Stimulated activated CD8-positive, alpha-beta memory T cell treated with anti-CD3 and anti-CD28 coated beads, Interleukin-12 subunit alpha, Interleukin-12 subunit beta, amount 100 ng/mL, for 1 hour (primary cell): ENCODE measurements at places on chromosomes 16 and 17.

DNA sequence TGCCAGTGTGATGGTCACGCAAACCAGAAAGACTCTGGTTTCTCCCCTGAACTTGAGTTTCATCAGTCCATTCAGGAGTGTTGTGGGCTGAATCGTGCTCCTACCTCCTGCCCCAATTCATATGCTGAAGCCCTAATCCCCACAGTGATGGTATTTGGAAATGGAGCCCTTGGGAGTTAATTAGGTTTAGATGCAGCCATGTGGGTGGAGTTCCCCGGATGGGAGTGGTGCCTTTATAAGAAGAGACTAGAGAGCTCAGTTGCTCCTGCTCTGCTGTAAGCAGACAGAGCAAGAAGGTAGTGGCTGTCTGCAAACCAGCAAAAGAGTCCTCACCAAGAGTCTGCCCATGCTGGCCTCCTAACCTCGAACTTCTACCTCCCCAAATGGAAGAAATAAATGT, 160.3 kb upstream of the DYNLRB2 start:
- DNase-seq, result no peak

GRCh38 chr16:66409156-66409555, 17.9 kb upstream of the BEAN1 start:
- DNase-seq, result no peak

DNA sequence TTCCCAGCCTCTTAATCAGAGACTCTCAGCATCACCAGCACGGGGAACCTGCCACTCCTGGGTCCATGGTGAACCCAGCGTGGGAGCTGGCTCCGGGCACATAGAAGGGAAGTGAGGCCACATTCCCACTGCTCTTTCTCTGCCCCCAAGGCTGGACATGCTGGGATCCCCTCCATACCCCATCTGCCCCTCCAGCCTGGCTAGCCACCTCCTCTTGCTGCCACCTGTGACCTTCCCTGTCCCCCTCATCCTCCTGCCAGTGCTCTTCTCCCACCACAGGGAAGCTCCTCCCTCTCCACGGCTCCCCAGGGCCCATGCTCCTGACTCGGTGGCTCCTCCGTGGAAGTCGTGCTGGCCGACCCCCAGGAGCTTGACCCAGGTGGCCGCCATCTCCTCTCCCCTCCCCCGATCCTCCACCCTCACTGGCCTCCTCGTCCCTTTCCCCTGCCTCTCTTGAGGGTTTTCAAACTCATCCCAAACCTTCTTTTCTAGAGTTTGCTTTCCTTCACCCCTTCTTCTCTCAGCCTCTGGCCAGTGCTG, 139.1 kb upstream of the CHMP6 start:
- no peak for DNase-seq

DNA sequence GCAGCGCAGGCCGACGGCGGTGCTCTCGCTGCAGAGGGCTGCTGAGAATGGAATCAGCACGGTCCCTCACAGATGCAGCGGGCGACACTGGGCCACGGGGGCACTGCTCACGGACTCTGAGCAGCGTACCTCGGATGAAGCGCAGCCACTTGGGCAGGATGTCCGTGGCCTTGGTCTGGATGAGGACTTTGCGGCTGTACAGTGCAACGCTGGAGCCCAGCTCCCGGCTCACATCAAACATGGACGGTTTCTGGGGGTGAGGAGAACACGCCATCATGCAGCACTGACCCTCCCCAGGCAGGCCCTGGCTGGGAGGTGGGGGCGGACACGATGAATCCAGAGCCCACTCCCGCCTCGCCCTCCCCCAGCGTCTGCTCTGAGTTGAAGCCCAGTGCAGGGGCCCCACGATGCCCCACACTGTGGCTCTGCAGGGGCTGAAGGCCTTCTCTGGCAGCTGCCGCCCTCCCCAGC, 18.1 kb downstream of the DNASE1 start:
- DNase-seq, result no peak

DNA sequence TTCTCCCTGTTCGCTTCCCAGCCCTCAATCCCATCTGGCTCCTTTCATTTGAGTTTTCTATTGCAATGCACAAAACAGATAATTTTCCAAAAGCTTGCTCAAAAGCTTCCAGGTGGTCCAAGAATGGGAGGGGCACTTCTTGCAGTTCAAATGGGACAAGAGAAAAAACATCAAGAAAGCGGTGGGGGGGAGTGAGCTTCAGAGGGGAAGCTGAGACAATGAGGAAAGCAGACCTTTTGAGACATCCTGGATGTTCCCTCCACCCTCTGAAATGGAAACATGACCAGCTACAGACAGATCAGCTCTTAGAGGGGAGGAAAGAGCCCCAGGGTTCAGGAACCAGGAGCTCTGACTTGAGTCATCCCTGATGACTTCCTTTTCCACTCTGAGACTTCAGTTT, 368.2 kb downstream of the SLC39A11 start:
- DNase-seq, result no peak

DNA sequence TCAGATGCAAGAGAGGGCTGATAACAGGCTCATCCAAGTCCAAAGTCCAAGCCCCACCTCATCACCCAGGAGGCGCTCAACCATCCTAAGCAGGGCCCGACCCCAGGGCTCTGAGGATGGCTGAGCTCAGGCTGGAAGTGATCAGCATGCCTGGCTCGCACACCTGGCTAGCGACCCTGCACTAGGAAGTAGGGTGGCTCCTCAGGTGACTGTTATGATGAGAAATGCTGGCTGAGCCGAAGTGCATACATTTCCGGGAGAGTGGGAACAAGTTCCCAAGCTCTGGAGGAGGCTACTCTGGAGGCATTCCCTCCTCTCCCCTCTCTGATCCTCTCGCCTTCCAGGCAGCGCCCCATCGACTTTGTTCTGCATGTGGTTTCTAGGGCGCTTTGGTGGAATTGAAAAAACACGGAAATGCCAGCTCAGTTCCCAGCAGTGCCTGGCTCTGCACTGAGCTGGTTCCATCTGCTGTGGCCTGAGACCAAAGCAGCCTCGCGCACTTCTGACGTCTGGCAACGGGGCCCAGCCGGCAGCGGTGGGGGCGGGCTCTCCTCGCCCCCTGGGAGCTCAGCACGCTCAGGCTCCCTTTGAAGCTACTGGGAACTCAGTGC, 130.3 kb downstream of the IRF8 start:
- no peak for DNase-seq

DNA sequence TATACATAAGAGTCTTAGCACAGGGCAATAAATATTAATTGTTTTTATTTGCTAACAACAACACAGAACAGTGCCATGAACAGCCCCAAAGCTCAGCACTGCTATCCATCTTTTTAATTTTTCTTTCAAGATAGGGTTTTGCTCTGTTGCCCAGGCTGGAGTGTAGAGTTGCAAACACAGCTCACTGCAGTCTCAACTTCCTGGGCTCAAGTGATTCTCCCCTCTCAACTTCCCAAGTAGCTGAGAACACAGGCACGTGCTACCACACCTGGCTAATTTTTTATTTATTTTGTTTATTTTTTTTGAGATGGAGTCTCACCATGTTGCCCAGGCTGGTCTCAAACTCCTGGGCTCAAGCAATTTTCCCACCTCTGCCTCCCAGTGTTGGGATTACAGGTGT, 47.6 kb upstream of the AKAP1 start:
- DNase-seq, result no peak

- no peak for DNase-seq
Observed at GRCh38 chr17:75509528-75510258, 5.6 kb downstream of the CASKIN2 start.

- no peak for DNase-seq
Observed at GRCh38 chr16:81190667-81191066, 47.8 kb upstream of the BCO1 start.

DNA sequence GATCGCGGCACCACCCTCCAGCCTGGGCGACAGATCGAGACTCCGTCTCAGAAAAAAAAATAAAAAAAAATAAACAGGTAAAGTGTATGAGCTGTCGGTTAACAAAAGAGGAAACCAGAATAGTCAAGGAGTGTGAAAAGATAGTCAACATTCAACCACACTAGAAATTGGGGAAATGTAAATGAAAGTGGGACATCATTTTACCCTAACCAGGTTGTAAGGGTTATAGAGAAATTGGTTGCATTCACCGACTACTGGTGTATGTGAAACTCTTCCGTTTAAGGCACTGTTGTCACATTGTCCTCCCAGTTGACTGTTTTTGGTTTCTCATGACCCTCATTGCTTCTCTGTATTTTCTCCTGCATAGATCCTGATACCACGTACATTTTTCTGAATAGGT, 62.8 kb downstream of the RABEP1 start:
- no peak for DNase-seq

DNA sequence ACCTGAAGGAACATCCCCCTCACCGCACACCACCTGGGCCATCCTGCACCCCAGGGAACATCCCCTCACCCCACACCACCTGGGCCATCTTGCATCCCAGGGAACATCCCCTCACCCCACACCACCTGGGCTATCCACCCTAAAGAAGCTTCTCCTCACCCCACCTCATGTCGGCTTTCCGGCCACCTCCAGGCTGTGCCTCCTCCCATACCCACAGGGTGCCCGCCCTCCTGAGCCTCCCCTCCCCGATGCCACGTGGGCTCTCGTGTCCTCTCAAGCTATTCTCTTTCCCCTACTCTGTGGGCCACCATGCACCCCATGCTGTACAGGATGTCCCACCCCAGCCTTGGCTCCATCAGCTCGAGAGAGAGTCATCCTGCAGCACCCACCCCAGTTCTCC, 18.0 kb downstream of the MYLK3 start:
- DNase-seq, result no peak

DNA sequence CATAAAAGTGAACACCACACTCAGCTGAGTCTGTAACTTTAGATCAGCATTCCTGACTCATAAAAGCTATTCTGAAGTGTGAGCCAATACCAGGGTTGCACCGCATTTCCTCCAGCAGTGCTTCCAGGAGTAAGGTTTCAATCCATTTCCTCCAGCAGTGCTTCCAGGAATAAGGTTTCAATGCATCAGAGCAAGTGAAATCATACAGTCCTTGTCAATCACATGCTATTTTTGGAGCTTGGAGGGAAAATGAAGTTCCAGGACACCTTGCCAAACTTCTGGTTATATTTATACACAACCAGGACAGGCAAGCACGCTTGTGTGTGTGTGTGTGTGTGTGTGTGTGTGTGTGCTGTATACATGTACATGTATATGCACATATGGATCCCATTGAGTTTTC, 327.6 kb downstream of the GRIN2A start:
- DNase-seq, result no peak

DNA sequence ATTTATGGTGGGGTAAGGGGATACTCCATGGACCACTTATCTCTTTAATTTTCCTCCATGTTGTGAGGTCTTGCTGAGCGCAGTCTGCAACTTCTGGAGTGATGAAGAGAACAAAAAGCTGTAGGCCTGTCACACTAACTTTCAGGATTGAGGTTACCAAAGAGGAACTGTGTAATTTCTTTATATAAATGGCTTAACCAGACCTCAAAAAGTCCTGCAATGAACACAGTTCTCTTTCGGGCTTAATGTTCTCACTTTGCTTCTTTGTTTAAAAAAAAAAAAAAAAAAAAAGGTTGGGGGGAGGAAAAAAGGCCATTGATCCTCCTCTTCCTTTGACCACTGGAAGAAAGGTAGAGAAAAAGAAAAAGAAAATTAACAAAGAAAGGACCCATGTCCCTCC, 86.8 kb upstream of the SOX9 start:
- DNase-seq, result no peak

DNA sequence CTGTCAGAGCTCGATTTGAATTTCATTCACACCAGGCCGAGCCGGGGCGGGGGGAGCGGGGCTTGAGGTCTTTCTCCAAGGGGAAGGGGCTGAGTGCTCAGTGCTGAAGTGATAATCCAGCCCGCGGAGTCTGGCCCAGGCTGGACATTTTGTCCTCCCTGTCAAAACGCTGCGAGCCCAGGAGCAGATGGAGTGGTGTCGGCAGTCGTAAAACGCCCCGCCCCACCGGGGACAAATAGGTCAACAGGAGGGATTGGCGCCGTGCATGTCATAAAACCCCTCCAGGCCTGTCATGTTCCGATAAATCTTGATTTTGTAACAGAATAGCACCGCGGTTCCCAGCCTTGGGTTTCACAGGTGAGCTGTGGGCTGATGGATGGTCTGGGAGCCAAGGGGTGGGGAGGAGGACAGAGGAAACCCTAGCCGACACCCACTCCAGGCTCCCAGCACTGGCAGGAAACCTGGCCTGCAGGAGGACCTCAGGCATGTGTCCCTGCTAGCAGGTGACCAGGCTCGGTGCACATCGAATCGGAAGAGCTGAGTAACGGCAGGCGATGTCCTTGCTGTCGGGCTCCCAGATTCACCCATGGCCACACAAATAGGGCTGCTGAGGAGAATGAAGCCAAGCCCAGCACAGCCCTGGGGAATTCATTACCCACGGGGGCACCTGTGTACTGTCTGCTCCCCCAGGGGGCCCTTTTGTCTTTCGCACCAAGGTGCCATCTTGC, 341.4 kb downstream of the FOXL1 start:
- no peak for DNase-seq

DNA sequence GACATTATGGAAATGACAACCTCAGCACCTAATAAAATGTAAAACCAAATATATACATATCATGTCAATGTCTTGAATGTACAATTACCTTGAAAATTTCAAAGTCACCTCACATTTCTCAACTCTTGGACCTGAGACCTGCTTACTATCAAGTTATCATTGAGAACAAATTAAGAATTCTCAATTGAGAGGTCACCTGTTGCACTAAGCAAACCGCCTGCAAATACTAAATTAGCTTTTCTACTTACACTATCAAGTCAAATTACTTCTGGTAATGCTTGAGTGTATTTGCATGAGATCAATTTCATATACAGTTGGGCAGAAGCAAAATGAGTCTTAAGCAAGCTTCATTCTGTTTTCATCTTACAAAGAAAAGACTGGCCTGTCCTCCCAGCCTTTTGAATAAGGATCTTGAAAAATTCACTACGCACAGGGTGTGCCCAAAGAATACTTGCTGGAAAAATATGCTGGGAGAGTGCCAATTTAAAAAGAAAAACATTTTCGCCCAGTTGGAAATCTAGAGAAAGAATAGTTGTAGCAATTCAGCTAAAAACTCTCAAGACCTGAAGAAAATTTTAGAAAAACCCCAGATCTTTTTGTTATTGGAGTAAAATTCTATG, 35.7 kb downstream of the KANSL1 start:
- DNase-seq, result no peak

DNA sequence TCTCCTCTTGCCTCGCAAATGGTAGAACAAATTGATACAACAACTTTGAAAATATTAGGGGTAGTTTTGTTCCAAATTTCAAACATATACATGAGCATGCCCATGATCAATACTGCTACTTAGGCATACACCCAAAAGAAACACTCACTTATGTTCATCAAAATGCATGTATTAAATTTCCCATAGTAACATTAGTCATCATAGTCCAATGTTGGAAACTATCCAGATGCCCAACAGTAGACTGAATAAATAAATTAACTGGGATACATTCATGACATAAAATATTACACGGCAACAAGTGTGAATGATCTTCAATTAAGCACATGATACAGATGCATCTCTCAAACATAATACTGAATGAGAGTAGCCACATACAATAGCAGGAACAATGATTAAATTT, 391.6 kb downstream of the CDH11 start:
- DNase-seq, result no peak

DNA sequence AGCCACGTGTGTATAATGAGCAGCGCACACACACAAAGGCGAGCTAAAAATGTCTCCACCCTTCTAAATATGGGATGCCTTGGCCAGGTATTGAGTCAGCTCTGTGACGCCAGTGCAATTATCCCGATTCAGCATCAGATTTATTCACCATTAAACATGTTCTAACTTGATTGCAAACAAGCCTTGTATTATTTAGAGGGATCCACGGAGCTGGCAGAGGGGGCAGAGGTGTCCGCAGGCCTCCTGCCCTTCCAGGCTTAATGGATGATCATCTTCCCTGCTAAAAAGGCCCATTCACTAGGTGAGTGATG, 591.7 kb downstream of the MAF start:
- DNase-seq, result no peak
